ENCODE measurements at places on chromosomes 12 and 14. TPM values are rescaled to one million over a fixed set of nuclear protein-coding genes. Genes with fewer than 3 reads are reported as not detected.

GRCh38 chr14:51516706-51517395, 134.9 kb upstream of the FRMD6 start:
- H3K36me3 ChIP-seq: no peaks in the 10 kb centered on the region
- H3K27ac ChIP-seq: no peak overlapping the region
- H3K4me1 ChIP-seq: no peaks in the 10 kb centered on the region
- H3K27me3 ChIP-seq: no peaks in the 10 kb centered on the region

DNA sequence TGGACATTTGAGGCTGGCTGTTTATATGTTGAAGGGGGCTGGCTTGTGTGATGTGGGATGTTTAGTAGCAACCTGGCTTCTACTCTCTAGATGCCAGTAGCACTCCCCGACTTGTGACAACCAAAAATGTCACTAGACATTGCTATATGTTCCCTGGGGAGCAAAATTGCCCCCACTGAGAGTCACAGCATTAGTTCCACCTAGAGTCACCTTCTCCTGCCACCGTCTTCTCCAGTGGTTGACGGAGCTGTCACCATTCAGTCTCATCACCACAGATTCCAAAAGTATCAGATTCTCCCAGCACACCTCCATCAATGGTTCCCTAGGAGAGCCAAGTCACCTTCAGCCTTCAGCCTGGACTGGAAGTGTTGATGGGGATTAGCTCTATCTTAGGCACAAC, 7.8 kb upstream of the KRT76 start:
- no peaks in the 10 kb centered on the region for H3K4me1 ChIP-seq
- H3K27ac ChIP-seq: no peak overlapping the region
- H3K4me3 ChIP-seq: no peak overlapping the region
- no peak for DNase-seq
- peaks cover 2% of the 10 kb centered on the region for H3K27me3 ChIP-seq

DNA sequence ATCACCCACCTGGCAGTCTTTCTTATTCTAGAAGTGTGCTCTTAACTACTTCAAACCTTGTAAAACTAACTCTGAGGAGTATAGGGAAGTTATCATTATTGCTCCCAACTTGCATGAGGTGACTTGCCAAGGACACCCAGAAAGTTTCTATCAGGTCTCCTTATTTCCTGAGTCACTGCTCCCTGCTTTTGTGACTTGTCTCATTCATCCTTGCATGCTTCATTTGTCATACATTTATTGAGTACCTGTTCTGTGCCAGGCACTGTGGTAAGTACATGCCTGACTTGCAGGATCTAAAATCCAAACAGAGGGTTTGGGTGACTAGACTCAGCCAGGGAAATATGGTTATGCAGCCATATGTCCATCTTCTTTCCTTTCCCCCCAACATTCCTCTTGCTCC, 25.5 kb downstream of the CFAP251 start:
- no peak for DNase-seq
- no peaks in the 10 kb centered on the region for H3K36me3 ChIP-seq
- no peaks in the 10 kb centered on the region for H3K27me3 ChIP-seq
- H3K4me1 ChIP-seq: no peaks in the 10 kb centered on the region
- no peak overlapping the region for H3K4me3 ChIP-seq

DNA sequence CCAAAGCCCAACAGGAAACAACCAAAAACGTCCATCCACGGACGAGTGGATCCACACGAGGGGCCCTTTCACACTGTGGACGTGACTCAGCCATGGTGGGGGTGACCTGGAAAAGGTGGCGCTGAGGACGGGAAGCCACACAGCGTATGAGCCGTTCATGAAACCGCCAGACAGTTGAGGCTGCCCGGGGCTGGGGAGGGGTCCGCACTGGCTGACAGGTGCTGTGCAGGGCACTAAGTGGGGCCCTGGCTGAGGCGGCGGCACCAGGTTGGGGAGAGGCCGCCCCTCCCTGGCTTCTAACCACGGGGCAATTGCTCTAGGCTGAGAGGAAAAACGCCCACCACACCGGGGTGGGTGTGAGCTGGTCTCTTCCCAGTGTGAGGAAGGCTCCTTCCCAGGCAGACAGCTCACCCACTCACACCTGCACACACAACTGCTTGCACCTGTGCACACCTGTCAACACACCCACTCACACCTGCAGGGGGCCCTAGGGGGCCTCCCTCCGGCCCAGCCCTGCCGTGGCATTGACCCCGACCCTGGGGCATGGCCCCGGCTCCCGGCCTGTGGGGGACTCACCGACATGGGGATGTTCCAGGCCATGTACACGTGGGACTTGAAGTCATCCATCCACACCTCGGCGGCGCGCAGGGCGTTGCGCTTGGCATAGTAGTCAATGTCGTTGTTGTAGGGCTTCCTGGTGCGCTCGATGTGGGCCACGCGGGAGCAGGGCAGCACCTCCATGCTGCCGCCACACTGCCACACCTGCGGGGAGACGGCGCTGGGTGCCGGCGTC, 58.9 kb downstream of the NOC4L start:
- no peak overlapping the region for H3K27ac ChIP-seq
- no peak overlapping the region for H3K4me3 ChIP-seq
- H3K27me3 ChIP-seq: no peaks in the 10 kb centered on the region
- H3K4me1 ChIP-seq: no peaks in the 10 kb centered on the region
- H3K36me3 ChIP-seq: no peaks in the 10 kb centered on the region
- no peak for DNase-seq

- H3K4me1 ChIP-seq: no peaks in the 10 kb centered on the region
- no peaks in the 10 kb centered on the region for H3K36me3 ChIP-seq
- H3K4me3 ChIP-seq: peak within 1 kb of the TSS; percentile 77
- H3K27ac ChIP-seq: peak within 1 kb of the TSS; percentile 58
- no peaks in the 10 kb centered on the region for H3K27me3 ChIP-seq
Measured at GRCh38 chr12:112381883-112382796, at the start of gene HECTD4. TSS of gene HECTD4 (minus strand) at chr12:112382431. CDS start at chr12:112382128, 303 bp downstream.

DNA sequence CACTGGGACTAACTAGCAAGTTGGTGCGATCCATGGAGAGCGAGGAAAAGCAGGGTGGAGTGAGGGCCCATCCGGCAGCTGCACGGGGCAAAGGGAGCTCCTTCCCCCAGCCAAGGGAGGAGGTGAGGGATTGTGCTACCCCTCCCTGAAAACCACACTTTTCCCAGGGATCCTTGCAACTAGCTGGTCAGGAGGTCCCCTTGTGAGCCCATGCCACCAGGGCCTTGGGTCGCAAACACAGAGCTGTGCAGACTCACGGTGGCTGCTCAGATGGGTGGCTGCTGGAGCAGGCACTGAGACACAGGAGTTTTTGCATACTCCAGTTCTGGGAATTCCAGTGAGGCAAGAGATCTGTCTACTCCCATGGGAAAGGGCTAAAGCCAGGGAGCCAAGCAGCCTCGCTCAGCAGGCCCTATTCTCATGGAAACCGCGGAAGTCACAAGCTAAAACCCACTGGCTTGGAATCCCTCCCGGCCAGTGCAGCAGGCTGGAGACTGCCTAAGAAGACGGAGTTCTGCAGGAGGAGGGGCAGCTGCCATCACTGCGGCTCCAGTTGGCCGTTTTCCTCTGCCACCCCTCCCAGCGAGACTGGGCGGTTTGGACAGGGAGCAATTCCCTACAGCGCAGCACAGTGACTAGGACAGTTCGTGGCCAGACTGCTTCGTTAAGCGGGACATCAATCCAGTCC, 10.9 kb upstream of the ZNF705A start:
- DNase-seq: peak; percentile 87
- H3K27me3 ChIP-seq: no peaks in the 10 kb centered on the region
- no peak overlapping the region for H3K4me3 ChIP-seq

DNA sequence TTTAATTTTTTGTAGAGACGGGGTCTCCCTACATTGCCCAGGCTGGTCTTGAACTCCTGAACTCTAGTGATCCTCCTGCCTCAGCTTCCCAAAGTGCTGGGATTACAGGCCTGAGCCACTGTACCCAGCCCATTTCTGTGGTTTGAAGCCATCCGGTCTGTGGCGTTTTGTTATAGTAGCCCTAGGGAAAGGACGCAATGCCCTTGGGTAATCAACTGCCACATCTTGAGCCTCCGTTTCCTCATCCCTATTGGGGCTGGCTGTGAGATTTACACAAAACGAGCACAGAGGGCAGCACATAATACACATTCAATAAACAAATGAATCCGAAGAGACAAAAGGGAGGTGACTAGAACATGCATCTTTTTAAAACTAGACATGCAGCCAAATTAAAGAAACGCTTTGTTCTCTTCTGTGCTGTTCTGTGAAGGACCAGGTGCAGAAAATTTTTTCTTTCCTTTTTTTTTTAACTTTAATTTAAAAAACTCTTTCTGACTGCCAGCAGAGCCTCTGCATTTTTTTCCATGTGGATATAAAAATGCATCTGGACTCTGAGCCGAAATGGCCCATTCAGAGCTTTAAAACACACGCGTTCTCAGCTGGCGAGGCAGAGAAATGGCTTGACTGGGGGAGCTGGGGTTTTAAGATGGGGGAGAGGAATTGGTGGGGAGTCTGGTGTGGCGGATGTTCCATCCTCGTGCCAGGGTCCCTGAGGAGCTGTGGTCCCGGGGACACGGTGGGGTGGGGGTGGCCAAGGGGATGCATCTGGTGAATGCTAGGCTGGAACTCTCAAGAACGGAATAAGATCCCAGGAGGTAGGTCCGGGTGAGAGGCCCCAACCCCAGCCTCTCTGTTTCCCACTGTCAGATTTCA, 119.0 kb downstream of the RBM19 start:
- H3K4me1 ChIP-seq: no peaks in the 10 kb centered on the region
- no peaks in the 10 kb centered on the region for H3K27me3 ChIP-seq
- no peak overlapping the region for H3K4me3 ChIP-seq
- no peaks in the 10 kb centered on the region for H3K36me3 ChIP-seq

DNA sequence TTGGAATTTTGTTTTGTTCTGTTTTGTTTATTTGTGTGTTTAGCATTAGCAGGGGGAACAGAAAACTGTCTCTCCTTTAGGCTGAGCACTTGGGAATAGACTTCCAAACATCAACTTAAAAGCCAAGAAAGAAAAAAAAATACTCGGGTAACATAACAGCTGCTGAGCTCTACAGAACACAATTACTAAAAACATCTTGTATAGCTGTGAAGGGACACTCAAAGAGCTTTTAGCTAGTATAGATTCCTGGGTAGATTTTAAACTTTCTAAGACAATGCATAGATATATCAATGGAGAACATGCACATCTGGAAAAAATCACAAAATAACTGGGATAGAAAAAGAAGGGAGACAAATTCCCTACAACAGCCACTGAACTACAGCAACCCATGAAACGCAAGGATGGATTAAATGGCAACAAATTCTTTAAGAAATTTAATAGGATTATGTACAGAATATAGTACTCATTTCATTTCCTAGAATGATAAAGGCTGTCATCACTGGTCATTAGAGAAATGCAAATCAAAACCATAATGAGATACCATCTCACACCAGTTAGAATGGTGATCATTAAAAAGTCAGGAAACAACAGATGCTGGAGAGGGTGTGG, 174.3 kb upstream of the KRR1 start:
- no peaks in the 10 kb centered on the region for H3K4me1 ChIP-seq
- no peaks in the 10 kb centered on the region for H3K27me3 ChIP-seq
- no peak overlapping the region for H3K4me3 ChIP-seq
- DNase-seq: no peak
- no peaks in the 10 kb centered on the region for H3K36me3 ChIP-seq

DNA sequence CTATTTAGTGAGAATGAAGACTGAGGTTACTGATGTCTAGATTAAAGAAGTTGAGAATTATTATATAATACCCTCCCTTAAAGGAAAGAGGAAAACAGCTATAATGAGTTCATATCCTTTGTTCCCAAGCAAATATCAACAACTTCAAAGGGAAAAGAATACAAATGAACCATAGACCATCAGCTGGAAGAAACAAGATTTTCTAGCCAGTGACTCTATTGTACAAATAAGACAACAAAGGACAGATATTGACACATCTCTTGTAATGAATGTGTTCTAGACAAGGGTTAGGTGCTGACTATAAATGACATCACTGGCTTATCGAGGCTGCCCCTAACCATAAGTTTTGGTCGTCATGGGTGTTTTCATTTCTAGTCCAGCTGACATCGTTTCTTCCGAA, 48.2 kb downstream of the SLC38A4 start:
- no peaks in the 10 kb centered on the region for H3K4me1 ChIP-seq
- H3K36me3 ChIP-seq: no peaks in the 10 kb centered on the region
- H3K4me3 ChIP-seq: no peak overlapping the region
- no peaks in the 10 kb centered on the region for H3K27me3 ChIP-seq
- no peak for DNase-seq

DNA sequence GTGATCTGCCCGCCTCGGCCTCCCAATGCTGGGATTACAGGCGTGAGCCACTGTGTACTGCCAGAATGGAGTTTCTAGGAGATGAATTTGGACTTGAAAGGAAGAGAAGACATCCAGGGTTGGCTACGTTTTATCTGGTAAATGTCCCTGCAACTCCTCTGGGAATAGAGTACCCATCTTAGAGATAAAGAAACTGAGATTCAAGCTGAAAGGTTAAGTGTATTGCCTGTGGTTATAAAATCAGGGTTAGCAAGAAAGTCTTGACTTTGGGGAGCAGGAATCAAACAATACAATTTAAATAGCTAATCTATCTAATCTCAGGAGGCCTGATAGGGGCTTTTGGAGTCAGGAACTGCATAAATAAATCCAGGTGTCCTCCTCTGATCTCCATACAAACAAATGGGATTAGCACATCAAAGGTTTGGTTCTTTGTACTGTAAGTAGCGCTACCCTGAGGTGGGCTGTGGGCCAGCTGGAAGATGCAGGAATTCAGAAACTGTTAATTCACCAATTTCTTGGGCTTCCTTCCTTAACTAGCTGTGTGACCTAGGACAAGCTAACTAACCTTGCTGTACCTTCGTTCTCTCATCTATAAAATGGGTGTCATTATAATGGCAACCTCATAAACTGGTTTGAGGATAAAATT, 45.1 kb downstream of the TBX3 start:
- H3K36me3 ChIP-seq: no peaks in the 10 kb centered on the region
- no peak overlapping the region for H3K4me3 ChIP-seq
- H3K27ac ChIP-seq: no peak overlapping the region
- no peak for DNase-seq

- H3K27ac ChIP-seq: no peak overlapping the region
- H3K27me3 ChIP-seq: no peaks in the 10 kb centered on the region
Measured at GRCh38 chr12:68772714-68773113, 26.7 kb downstream of the SLC35E3 start.

GRCh38 chr14:99548871-99549515, 55.0 kb downstream of the CCDC85C start:
- no peaks in the 10 kb centered on the region for H3K27me3 ChIP-seq
- H3K27ac ChIP-seq: no peak overlapping the region
- H3K4me1 ChIP-seq: no peaks in the 10 kb centered on the region

DNA sequence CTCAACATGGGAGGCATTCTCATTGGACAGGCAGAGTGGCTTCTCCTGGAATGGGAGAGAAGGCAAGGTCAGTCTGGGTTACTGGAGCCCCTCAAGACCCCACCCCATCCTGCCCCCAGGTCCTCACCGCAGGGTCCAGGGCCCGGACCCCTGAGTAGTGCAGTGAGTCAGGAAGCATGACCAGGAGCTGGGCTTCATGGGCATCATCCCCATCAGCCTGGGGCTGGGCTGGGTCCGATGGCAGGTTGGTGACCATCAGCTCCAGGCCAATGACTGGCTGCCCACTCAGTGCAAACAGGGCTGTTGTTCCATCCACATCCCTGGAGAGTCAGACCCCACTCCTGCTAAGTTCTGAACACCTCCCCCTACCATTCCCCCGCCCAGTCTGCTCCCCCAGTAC, 13.1 kb downstream of the ITGA7 start:
- H3K4me3 ChIP-seq: no peak overlapping the region
- DNase-seq: peak; percentile 37
- no peaks in the 10 kb centered on the region for H3K27me3 ChIP-seq
- H3K36me3 ChIP-seq: peaks cover 18% of the 10 kb centered on the region

- H3K36me3 ChIP-seq: no peaks in the 10 kb centered on the region
- H3K4me1 ChIP-seq: no peaks in the 10 kb centered on the region
- no peak overlapping the region for H3K27ac ChIP-seq
Measured at GRCh38 chr14:24894583-24895242, 155.2 kb downstream of the STXBP6 start.

The PTPRQ gene
- total RNA-seq: 10.3 TPM

The LRTM2 gene
- total RNA-seq: not detected

The FBLN5 gene
- total RNA-seq: 407 TPM

The SIX4 gene
- total RNA-seq: 6.0 TPM

The KCNH3 gene
- 0.10 TPM for total RNA-seq

The PLCZ1 gene
- total RNA-seq: 0.66 TPM

The BRAP gene
- total RNA-seq: 18.0 TPM

The CCDC197 gene
- 0.60 TPM for total RNA-seq
